ENCODE measurements at places on chromosomes 1 and 21.
A peak's percentile ranks its signal among the peaks of the same experiment; 100 is the strongest.

DNA sequence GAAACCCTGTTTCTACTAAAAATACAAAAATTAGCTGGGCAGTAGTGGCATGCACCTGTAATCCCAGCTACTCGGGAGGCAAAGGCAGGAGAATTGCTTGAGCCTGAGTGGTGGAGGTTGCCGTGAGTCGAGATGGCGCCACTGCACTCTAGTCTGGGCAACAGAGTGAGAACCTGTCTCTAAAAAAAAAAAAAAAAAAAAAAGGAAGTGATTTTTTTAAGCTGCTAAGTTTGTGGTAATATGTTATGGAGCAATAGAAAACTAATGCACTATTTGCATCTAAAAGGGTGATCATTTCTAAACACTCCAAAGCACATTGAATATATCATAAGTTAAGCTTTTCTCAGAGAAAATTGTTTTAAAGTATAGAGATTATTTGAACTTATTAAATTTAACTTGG is 244.8 kb upstream of the SPAG17 start:
- DNase-seq = no peak

DNA sequence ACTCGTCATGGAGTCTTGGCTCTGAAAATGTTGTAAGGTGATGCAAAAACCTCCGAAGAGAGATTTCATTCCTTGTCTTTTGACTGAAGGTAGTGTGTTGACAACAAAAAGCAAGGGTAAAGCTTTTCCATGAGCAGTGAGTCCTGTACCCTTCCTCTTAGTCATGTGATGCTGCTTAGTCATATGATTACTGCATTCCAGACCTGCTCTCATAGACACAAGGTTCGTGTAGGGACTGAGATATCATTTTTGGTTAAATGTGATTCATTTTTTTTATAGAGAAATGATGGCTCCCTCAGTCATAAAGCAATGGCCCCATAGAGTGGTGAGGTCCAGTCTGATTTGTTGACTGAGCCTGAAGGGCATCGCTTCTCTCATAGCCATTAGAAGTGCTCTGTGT is 9.2 kb downstream of the KCNJ6 start:
- no peak for DNase-seq

DNA sequence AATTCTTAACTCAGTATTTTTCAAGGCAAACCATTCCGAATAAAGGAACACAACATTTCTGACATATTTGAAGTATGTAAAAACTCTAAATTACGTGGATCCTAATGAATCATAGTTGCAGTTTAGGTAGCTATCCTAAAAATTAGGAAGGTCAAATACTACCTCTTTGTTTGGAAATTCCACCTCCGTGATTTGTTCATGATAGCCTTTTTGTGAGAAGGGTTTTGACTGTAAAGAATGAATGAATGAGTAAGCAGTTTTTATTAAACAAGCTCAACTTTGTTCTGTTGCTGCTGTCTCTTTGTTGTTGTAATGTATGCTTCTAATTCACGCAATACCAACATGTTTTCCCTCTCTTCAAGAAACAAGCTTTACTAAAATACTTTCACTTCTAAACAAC is 840.4 kb downstream of the USP25 start:
- DNase-seq = no peak

- no peak for DNase-seq
Measured at GRCh38 chr1:85322655-85323054, 46.2 kb upstream of the BCL10 start.

GRCh38 chr1:209150114-209150513 is 433.4 kb upstream of the CAMK1G start:
- peak; percentile 7 for DNase-seq

DNA sequence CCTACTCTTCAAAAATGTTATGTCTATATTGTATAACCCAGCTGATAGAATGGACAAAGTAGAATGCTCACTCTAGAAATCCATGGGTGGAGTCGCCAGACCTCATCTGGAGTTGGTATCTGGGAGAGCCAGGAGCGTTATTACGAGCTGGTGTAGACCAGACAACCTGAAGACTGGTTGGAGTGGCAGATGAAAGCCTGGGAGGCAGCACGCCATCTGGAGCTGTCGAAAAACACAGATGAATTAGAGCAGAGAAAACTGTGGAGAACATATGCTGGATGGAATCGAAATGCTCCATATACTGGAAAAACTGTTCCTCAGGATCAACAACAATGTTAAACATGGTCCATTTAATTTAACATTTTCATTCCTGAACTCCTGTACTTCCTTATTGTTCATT is 333.6 kb downstream of the KCTD3 start:
- no peak for DNase-seq

DNA sequence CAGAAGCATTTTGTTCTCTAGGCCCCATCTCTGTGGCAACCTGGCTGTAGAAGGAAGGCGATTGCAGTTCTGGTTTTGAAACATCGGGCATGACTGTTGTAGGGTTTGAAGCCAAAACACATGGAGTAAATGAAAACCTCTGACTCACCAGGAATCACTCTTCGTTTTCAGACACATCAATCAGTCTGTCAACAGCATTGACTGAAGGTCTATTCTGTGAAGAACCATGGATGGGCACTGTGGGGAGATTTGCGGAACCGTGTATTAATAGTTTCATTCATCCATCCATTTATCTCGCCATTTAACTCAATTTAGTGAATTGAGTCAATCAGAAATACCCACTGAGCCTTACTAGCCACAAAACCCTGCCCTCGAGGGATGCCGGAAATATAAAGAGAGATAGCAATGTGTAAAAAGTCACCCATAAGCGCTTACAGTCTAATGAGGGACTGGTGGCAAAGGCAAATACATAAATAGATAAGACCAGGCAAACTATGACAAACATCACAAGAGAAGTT is 364.6 kb upstream of the PROX1 start:
- no peak for DNase-seq

GRCh38 chr1:232029315-232029714 is 402.7 kb downstream of the DISC1 start:
- no peak for DNase-seq

DNA sequence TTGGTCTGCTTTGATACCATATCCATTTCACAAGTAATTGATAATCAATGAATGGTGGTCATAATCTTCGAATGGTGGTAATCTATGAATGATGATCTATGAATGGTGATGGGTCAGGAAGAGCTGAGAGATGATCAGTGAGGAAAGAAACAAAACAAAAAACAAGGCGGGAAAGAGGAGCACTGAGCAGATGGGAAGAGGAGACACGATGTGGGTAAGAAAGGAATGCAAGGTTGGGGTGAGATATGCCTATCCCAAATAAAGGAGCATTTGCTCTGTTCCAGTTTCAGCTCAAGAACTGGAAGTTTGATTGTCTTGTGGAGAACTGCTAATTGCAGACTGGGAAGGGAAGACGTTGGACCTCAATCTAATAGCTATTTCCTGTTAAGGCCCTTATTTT is 73.8 kb downstream of the CENPF start:
- DNase-seq = no peak

Measured in glomerular endothelial cell (primary cell).